Prostate gland (tissue), 2 donors: ENCODE measurements at places on chromosomes 2 and 18.

DNA sequence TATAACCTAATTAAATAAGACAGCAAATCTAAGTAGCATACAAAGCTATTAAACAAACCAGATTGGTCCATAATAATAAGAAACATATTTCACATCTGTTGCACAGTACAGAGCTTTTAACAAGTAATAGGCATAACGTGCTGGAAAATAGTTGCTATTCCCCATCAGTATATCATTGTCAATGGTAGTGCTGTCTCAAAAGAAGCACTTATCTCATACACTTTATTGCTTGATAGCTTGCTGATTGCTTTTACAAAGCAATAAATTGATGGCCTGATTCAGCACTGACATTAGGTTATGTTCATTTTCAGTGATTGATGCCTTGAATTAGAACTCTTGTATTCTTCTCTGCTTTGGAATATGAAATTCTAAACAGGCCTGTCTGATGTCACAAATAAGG, 641.7 kb downstream of the CBLN2 start:
- no peak for DNase-seq

- DNase-seq: no peak
These were observed 47.3 kb downstream of the TMEM17 start for GRCh38 chr2:62458671-62459081.

DNA sequence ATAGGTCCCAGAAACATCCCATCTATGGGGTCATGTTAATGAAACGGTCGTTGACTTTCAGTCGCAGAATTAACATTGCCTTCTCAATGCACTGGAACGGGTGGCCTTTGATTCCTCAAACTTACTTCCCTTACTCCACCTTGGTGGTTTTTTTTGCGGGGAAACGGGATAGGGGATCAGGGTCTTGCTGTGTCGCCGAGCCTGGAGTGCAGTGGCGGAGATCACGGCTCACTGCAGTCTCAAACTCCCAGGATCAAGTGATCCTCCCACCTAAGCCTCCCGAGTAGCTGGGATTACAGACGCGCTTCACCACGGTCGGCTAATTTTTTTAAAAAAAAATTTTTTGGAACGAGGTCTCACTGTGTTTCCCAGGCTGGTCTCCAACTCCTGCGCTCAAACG, 754 bp downstream of the ATG16L1 start:
- DNase-seq: no peak

DNA sequence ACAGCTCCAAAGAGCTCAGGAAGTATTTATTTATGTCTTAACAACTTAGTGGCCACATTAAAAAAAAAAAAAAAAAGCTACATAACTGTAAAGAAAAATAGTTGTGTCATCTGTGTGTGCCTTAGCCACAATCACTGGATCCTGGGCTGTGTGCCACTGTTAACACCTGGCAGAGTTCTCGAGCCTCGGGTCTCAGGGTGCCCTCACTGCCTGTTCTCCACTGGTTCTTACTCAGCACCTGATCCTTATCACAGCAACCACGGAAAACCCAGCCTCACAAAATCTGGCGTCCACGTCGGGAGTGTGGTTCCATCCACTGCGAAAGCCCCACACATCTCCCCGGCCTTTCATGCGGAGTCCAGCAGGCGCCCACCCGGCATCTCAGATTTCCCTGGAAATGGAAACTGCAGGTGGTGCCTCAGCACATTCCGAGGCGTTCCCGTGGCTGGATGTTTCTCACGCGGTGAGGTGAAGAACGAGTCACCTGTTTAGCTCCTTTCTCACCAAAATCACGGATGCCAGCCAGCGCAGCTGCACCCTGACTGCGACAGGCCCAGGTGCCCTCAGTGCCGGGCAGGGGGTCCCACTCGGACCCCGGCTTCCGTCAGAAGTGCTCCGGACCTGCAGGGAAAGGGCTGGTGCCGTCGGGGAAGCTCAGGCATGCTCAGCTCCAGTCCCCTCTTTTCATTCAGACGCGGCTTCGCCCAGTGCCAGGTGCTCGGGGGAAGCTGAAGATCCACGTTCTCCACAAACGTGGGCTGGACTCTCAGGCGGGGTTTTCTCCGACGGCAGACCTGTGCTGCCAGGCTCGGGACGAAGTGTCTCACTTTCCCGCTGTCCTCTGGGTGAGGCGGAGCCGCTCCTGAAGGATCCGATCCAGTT, 198.7 kb upstream of the SALL3 start:
- DNase-seq: no peak

- DNase-seq: no peak
These were observed 855.1 kb upstream of the ACVR2A start for GRCh38 chr2:146989741-146990140.

- no peak for DNase-seq
These were observed 265.4 kb upstream of the UBE2E3 start for GRCh38 chr2:180715044-180715443.

DNA sequence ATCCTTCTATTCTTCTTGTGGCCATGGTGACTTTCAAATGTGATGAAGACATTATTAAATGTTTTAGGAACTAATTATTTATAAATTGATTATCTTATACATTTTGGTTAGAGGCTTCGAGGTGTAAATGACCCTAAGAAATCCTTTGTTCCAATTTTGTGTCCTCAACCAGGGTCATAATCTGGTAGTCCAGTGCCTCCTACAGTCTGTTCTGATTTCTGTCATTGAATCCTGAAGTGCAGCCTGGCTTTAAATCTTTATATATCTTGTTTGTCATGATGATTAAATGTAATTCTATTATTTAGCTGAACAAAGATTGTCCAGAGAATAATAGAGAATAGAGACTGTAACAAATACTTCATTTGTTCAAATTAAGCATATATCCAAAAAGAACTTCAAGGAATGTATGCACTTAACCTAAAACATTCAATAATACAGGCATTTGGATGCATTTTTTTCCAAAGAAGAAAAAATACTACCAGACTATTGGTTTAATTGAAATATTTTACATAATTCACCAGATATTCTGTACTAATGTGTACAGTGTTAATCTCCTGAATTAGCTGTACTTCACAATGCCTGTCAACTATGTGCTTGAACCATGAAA, 89.8 kb downstream of the PRPF40A start:
- no peak for DNase-seq

GRCh38 chr2:164792316-164793170, 49.1 kb downstream of the COBLL1 start:
- DNase-seq: no peak

- DNase-seq: no peak
These were observed 525 bp upstream of the MAL start for GRCh38 chr2:95024960-95025405.

GRCh38 chr2:209762563-209762962, 9.1 kb upstream of the UNC80 start:
- DNase-seq: no peak

DNA sequence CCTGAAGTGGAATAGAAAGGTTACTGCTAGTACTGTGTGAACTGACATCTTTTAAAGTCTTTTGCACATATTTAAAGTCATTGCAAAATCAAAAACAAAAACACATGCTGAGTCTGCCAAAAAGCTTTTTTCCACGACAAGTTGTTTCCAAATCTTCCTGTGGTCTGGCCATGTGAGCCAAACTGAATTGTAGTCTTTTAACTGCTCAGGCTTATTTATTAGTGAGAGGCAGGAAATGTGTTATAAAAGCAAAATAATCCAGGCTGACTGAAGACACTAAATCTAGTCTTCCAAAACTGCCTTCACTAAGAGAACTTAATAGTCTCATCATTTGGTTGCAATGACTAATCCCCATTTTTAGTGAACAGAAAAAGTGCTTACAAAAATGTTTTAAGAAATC, 2.3 kb downstream of the KRCC1 start:
- DNase-seq: no peak

DNA sequence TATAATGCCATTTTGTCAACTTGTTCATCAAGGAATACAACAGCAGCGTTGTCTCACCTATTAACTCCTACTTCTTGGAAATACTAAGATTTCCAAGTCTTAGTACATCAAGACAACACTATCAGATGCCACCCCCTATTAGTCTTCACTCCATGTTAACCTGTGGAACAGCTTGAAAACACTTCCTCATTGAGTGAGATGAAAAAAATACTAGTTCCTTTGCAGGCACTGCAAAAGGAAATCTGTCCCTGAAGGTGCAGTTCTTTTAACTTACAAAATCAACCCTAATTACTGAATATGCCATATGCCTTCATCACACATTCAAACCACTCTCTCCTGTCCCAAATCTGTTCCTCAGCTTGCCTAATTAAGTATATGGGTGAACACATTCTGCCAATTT, 4.0 kb downstream of the CWC22 start:
- DNase-seq: no peak

GRCh38 chr2:232896111-232896510, 26.0 kb downstream of the SNORC start:
- no peak for DNase-seq

- DNase-seq: no peak
These were observed 381.5 kb downstream of the NRXN1 start for GRCh38 chr2:50650403-50650810.

GRCh38 chr18:70126832-70127231, 78.7 kb downstream of the RTTN start:
- no peak for DNase-seq

DNA sequence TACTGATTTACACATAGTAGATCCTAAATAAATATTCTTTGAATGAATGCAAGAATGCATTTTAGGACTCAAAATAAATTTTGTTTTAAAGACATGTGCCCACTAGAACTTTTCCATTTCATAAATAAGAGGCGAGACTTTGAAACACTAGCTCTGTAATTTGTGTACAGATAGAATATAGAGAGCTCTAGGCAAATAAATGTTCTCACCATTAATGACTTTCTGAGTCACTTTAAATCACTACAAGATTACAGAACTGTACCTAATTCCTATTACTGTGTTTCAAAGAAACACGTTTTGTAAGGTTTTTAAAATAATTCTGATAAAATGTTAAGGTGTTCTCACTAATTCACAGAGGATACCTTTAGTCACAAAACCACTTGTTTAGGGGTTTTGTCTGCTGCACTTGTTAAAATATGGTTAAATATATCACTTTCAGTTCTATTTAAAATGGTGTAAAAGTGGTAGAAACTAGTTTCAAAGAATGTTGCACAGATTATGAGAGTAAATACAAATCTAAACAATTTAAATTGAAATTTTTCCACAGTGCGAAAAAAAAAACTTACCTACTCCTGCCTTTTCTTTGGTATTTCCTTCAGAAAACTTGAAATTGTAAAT, 158.7 kb upstream of the ZC3H15 start:
- DNase-seq: no peak

DNA sequence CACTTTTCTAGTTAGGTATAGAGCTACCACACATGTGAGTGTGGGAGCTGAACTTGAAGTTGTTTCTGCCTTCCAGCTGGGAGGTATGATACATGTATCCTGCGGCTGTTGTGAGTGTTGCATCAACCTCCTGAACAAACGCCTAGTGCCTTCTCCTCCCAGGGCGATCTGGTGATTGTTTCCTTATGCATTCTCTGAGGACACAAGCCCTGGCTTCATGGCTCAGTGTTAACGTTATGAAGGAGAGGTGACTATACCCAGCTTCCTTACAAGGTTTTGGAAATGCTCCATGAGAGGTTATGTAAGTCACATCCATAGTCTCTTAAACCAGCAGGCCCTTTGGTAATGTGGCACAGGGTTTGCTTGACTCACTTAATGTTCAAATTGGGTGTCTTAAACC, 64.9 kb downstream of the SPRED2 start:
- DNase-seq: peak; percentile 39

GRCh38 chr2:58734365-58734764, 493.2 kb upstream of the FANCL start:
- DNase-seq: no peak

- DNase-seq: no peak
These were observed 221.4 kb downstream of the CLIP4 start for GRCh38 chr2:29336341-29337241.

GRCh38 chr2:118644190-118644589, 203.3 kb downstream of the EN1 start:
- no peak for DNase-seq

- no peak for DNase-seq
These were observed 10.7 kb downstream of the FN1 start for GRCh38 chr2:215425021-215425782.

- no peak for DNase-seq
These were observed 23.9 kb downstream of the DYSF start for GRCh38 chr2:71477231-71477691.

- no peak for DNase-seq
These were observed 51.0 kb upstream of the ZNF516 start for GRCh38 chr18:76546088-76546435.

DNA sequence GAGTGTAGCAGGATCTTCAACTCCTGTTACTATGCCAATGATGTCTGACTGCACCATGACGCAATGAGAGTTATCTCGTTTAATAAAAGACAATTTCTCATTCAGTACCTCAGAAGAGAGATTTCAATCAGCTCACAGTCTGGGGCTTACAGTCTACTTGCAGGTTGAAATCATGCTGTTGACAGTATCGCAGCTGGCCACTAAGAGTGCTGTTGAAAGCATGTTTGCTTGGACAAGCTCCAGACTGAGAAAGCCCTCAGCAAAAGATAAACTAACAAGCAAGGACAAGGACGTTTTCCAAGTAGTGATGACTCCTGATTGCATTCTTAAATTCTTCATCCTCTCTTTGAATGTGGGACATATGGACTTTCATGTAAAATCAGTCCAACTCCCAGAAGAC, 145.2 kb upstream of the SYT4 start:
- no peak for DNase-seq

- DNase-seq: no peak
These were observed 737 bp upstream of the RNF181 start for GRCh38 chr2:85594715-85595300.

- no peak for DNase-seq
These were observed 71.2 kb downstream of the AGAP1 start for GRCh38 chr2:235564884-235565530.

DNA sequence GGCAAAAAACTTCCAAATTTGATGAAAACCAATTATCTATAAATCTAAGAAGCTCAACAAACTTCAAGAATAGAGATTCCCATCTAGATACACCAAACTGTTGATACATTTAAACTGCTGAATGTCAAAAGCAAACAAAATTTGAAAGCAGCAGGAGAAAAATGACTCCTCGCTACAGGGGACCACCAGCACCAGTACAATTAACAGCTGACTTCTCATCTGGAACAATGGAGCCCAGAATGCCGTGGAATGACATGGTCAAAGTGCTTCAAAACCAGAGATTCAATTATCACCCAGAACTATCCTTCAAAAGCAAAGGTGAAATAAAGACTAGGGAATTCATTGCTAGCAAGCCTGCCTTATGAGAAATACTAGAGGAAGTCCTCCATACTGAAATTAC, 11.6 kb downstream of the SRSF7 start:
- no peak for DNase-seq

- no peak for DNase-seq
These were observed 44.1 kb downstream of the ATOH8 start for GRCh38 chr2:85797921-85798320.

DNA sequence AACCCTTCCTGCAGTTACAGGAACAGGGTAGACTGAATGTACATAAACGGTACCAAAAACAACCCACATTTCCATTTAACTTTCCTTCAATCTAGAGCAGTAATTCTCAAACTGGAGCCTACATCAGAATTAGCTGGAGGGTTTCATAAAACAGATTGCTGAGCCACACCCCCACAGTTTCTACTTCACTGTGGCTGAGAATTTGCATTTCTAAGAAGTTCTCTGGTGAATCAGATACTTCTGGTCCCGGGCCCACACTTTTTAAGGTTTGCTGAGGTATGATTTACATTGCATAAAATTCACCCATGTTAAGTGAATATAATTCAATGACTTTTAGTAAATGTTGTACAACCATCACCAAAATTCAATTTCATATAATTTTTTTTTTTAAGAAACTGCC, 113.7 kb downstream of the SRBD1 start:
- DNase-seq: no peak
